ENCODE measurements at places on chromosomes 2 and 18. TPM values are rescaled to one million over a fixed set of nuclear protein-coding genes. Genes with fewer than 3 reads are reported as not detected.

IL36B gene
- not detected for total RNA-seq

EPG5 gene
- 49.8 TPM for total RNA-seq

RAX gene
- not detected for total RNA-seq

NEU4 gene
- total RNA-seq: 3.8 TPM

MC2R gene
- not detected for total RNA-seq

CERKL gene
- not detected for total RNA-seq

SP140 gene
- total RNA-seq: 100 TPM

DYNC1I2 gene
- total RNA-seq: 29.5 TPM

GRP gene
- not detected for total RNA-seq

TNS1 gene
- 0.49 TPM for total RNA-seq

INHA gene
- not detected for total RNA-seq

EVX2 gene
- not detected for total RNA-seq

DNA sequence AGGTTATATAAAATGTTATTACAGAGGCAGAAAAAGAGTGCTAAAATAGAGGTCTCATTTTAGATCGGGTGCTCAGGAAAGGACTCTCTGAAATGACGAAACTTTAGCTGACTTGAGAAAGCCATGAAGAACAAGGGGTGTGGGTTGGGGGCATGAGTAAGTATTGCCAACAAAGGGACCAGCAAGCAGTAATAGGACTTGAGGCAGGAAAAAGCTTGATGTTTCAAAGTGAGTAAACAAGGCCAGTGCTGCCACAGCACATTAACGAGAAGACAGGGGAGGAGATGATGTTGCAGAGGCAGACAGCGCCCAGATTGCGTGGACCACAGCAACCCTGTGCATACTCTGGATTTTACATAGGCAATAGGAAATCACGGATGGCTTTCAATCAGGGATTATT is 318.8 kb downstream of the ZEB2 start:
- DNase-seq: no peak

- DNase-seq: no peak
Observed at GRCh38 chr2:202016579-202017227, 17.0 kb upstream of the FZD7 start.

DNA sequence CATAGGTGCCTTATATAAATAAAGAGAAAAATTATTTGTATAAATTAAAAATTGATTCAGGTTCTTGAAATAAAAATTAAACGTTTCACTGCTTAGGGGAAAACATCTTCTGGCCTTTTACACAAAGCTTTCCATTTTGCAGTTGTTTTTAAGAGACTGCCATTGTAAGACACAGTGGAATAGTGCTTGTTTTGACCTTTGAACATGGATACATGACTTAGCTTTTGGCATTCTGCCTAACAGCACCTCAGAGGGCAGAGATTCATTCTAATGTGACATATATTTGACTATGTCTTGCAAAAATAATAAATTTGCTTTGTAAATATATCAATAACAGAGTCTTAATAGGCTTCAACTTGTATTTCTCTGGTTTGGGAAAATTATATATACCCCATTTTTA is 142.1 kb downstream of the SLC4A10 start:
- DNase-seq: no peak

DNA sequence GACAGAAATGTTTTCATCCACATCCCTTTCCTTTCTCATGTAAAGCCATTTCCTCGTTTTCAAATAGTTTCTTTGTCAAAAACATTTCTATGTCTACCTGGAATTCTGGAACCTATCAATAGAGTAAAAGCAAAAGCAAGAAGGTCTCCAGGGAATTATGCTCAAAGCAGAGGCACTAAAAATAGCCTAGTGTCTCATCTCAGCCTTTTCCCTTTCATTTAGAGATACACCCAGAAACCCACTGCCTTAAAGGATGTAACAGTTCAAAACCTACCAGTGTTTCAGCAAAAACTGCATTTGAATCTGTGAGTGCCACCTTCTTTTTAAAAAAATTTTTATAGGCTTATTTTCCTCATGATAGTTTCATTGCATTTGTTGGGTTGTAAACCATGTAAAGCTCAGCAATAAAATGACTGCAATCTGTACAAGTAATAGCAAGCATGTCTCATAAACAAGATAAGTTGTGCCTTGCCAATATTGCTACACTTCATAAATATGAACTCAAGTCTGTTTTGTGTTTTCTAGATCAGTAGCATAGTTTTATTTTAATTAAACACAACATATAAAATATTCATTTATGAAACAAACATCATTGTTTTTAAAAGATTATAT is 927.3 kb upstream of the ACVR2A start:
- no peak for DNase-seq

GRCh38 chr2:37111958-37112357 is 27.6 kb downstream of the GPATCH11 start:
- no peak for DNase-seq

DNA sequence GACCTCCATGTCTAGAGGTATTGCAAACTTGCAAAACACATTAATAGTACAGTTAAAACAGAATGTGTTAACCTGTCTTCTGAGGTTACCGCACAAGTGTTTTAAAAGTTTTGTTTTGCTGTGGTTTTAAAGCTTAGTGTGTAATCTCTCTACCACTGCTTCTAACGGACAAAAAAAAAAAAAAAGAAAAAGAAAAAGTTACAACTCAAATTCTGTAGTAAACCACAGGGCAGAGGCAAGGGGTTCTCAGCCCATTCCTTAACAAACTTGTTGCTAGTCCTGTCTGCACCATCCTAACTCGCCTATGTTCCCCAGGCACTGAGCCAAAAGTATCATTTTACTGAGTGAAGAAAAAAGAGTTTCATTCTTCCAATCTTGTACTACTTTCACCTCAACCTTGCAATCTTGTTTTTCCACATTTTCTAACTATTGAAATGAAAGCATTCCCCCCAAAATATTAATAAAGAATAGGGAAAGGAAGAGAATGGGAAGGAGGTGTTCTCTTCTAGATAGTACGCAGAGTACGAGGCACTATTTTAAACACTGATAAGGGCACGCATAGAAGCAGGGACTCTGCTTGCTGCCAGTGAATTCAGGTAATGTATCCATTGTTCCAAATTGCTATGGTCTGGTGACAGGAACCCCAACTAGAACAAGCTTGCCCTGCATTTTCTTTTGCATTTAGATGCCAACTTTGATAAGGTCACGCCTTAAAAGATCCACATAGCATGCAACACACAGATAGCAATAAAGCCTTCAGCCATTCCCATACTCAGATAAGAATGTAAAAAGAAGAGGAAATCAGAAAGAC is 47.1 kb downstream of the IKZF2 start:
- peak; percentile 67 for DNase-seq

DNA sequence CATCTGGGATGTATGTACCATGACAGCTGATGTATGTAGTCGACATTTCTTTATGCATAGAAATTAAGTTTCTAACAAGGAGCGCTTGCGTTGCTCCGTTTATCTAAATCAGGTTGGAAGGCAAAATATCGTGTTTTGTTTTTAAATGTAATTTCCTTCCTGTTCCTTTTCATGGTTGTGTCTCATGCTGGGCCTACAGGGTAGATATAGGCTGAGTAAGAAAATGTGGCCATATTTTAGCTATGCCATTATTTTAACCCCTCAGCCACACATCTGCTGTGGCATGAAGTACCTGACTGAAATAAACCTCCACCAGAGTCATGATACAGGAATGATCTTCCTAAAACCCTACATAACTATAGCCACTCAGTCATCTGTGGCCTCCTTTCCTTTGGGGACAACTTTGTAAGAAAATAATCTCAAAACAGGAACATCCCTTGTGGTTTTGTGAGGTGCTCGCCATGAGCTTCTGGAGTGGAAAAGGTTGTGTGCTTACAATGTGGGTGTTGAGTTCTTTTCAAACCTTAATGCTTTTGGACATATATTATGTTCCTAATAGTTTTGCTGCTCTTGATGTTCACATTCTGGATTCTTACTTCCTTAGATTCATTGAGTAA is 214.3 kb downstream of the FAM210A start:
- DNase-seq: no peak

GRCh38 chr2:142286618-142287017 is 155.8 kb upstream of the LRP1B start:
- DNase-seq: no peak

DNA sequence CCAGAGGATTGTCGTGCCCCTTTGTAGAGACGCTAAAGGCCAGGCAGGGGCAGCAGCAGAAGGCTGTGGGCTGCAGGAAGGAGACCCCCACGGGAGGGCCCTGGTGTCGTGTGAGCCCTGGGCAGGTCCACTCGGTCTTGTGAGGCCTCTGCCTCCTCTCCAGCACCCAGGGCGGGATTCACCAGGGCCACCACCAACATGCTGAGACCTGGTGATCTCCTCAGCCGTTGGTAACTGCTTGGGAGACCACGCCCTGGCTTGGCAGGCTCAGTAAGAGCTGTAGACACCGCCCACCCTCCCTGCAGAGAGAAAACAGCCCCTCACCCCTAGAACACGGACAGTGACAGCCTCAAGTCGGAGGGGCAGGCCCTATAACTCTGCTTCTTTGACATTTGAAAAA is 21.1 kb downstream of the MBP start:
- no peak for DNase-seq

GRCh38 chr18:49225160-49225559 is 235.3 kb downstream of the DYM start:
- DNase-seq: no peak

GRCh38 chr2:148167241-148167766 is 146.4 kb downstream of the MBD5 start:
- DNase-seq: no peak

GRCh38 chr2:232416521-232417470 is 10.2 kb downstream of the ALPG start:
- DNase-seq: no peak

DNA sequence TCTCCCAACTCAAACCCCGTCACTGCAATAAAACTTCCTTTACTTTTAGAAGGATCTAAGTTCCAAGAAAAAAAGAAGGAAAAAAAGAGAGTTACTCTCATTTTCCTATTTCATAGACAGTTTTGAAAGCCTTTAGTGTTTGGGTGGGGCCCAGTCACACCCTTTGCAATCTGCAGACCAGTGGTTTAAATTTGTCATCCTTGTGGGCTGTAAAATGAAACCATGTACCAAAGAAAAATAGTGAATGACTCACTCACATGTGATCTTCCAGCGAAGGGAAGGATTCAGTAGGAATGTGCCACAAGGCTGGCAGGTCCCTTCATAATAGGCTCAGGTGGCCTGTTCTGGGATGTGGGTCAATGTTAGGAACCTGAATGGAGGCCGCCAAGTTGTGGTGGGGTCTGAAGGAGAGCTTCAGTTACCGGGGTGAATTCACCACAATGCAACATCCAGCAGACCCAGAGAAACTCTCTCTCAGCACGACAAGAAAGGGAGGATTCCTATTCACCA is 28.3 kb downstream of the ANXA4 start:
- DNase-seq: peak; percentile 60

DNA sequence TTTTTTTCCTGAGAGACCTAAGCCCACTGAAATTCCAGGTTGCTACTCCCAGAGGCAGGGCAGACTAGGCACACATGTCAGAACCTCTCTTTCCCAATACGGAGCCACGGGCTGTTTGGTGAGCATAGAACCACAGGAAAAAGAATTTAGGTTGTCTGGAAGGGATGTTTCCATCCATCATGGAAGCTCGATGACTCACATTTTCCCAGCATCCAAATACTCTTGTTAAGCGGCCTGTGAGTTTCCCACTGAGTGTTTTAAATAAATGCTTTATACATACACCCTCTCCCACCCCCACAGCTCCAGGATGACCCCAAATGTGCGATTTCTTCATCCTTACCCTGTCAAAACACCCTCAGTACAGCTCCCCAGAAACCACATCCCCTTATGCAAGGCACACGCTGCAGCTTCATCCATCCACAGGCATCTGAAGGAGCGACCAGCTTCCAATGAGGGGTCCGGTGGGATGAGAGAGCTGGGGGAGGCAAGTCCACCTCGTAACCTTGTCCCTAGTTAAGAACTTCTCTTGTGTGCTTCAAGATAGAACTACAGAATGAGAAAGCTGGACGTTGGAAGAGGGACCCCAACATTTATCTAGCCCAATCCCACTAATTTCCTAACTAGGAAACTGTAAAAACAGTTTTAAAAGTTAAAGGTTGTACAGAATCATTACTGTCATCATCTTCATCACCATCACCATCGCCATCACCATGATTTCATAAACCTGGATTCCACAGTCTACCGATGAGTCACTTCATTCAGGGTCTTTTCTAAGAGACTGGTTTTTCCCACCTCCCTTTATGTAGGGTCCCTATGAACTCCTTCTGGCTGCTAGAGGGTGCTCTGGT is 63.5 kb upstream of the FZD7 start:
- DNase-seq: no peak

DNA sequence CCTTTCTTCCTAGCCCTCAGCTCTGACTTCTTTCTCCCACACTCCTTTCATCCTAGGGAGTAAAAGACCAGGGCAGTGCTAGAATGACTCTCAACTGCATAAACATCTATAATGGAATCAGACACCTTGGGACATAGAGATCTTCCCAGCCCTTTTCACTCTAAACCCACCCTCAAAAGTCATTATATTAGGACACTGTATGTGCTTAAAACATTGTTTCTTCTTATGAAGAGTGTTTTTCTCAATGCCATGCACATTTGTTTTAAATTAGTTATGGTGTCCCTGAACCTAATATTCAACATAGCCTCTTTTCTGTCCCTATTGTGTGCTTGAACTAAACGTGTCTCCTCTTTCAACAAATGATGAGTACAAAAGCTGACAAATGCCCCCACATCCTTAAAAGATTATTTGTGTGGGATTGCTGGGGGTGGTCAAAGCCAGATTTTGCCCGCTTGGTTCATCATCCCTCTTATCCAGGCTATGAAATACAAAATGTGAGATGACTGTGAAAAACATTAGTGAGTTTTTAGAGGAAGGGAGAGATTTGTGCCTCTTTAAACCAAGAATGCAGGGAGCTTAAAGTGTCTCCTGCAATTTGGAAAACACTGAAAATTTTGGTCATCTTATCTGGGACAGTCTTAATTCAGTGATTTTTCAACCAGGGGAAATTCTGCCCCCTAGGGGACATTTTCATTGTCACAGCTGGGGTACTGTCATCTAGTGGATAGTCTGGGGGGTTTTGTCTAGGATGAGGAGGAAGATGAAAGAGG is 29.0 kb downstream of the SERPINB5 start:
- no peak for DNase-seq

DNA sequence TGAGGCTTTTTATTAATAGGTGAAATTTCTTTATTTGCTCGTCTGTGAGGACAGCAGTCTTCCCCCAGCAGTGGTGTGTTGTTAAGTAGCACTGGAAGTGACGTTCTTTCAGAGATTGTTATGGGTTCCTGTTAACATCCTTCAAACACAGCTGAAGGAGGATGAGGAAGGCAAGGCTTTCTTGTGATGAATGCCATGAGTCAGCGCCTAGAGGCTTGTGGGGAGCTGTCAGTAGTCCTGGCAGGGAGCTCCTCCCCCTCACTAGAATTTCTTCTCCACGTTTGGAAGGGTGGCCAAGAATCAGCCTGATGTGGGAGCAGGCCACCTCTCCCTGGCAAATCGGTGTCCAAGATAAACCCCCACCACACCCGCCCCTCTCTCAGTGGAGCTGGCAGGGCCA is 113.2 kb downstream of the ARHGEF4 start:
- no peak for DNase-seq

- DNase-seq: no peak
Observed at GRCh38 chr2:204840504-204840903, 295.2 kb downstream of the PARD3B start.

DNA sequence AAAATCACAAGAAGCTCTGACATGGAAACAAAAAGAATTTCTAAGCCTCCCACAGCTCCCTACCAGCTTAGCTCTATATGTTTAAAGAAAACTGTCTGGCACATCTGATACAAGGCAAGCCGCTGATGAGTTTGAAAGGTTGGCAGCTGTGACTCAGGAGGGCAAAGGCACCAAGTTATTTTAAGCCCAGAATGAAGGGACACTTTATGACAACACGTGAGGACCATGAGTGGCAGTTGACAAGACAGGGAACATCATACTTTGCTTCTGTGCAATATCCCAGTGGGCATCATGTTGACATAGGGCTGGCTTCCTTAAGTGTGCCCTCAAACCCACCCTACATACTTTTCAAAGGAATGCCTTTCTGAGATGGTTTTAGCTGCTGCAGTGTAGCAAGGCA is 272.9 kb downstream of the CLIP4 start:
- no peak for DNase-seq

Measured in CD4-positive, CD25-positive, alpha-beta regulatory T cell (primary cell).